NCI-H2081 (cell line): ENCODE measurements at places on chromosomes 12 and 14.

GRCh38 chr14:92459030-92459949, 54.3 kb upstream of the RIN3 start:
- peak; percentile 28 for DNase-seq

- no peak for DNase-seq
These were observed 306.1 kb downstream of the KCNC2 start for GRCh38 chr12:74903522-74903921.

GRCh38 chr14:65413739-65414045, 1.2 kb downstream of the FUT8 start:
- no peak for DNase-seq

GRCh38 chr14:68680541-68681051, 112.3 kb downstream of the ZFP36L1 start:
- no peak for DNase-seq

- no peak for DNase-seq
These were observed 41.8 kb downstream of the FMNL3 start for GRCh38 chr12:49665384-49665783.

DNA sequence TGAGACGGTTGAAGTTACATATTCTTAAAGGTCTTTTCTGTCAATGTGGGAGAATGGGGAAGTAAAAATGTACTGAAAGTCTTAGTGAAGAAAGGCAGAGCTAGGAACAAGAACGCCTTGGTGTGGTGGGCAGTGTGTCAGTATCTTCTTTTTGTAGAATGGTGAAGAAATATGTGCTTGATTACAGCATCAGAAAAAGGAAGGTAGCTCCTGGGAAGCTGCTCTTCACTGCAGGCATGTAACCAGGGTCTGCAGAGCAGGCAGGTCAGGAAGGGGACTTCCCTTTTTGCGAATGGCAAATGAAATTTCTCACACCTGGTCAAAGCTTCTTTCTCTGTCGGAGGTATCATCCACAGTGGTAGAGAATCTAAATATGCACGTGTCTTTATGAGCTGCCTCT, 226.2 kb downstream of the ADAMTS20 start:
- no peak for DNase-seq

GRCh38 chr14:23555533-23555881, 564 bp upstream of the THTPA start:
- DNase-seq = no peak

DNA sequence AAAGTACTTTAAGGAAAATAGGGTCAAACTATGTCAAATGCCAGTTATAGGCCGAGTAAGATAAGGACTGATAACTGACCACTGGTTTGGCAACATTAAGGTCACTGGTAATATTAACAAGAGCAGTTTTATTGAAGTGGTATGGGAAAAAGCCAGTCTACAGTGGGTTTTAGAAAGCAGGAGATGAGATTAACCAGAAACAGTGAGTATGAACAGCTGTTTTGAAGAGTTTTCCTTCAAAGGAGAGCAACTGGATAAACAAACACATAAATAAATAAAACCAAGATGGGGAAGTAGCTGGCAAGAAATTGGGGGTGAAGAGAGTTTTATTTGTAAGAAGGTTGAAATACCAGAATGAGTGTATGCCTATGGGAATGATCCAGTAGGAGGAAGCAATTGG, 30.3 kb downstream of the KITLG start:
- no peak for DNase-seq

DNA sequence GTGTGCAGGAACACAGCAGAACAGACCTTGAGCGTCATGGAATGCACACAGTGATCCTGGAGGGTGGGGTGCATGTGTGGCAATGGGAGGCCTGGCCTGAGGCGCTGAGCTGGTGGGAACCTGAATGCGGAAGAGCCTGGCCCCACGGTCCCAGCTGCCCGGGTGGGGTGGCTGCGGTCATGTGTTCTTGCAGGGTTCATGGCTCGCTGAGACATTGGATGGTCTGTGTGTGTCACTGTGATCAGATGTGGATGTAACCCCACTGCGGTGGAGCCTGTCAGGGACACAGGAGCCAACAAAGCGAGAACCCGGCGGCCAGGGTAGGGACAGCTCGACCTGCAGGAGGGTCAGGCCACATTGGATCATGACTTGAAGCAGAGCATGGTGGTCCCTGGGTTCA, 23.2 kb downstream of the MTA1 start:
- DNase-seq = no peak

- DNase-seq = no peak
These were observed 5.8 kb upstream of the PUS1 start for GRCh38 chr12:131923260-131923659.

- DNase-seq = no peak
These were observed 115.6 kb downstream of the SLC38A4 start for GRCh38 chr12:46710125-46710743.

- no peak for DNase-seq
These were observed 243.1 kb downstream of the BCAT1 start for GRCh38 chr12:24705741-24706358.

DNA sequence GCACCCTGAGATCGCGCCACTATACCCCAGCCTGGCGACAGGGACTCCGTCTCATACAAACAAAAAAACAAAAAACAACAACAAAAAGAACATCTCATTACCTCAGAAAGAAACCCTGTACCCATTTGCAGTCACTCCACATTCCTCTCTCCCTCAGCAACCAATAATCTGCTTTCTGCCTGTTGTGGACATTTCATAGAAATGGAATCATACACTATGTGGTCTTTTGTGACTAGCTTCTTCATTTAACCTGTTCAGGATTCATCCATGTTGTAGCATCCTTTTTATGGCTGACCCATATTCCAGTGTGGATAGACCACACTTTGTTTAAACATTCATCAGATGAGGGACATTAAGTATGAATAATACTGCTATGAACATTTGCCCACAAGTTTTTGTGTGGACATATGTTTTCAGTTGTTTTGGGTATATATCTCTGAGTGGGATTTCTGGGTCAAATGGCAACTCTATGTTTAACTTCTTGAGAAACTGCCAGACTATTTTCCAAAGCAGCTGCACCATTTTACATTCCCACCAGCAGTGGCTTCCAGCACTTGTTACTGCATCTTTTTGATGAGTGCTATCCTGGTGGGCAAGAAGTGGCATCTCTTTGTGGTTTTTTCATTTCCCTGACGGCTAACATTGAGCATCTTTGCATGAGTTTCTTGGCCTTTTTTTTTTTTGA, 5.9 kb upstream of the RCOR1 start:
- no peak for DNase-seq
